ENCODE measurements at places on chromosomes 4 and X.
A peak's percentile ranks its signal among the peaks of the same experiment; 100 is the strongest.

GRCh38 chr4:119039160-119039559, 96.5 kb upstream of the MYOZ2 start:
- no peak overlapping the region for H3K27ac ChIP-seq
- no peak for DNase-seq
- H3K4me3 ChIP-seq, result no peak overlapping the region
- H3K4me1 ChIP-seq, result no peaks in the 10 kb centered on the region

GRCh38 chr4:39502019-39502663, 25.1 kb downstream of the UGDH start:
- H3K4me1 ChIP-seq, result no peaks in the 10 kb centered on the region
- no peak overlapping the region for H3K4me3 ChIP-seq
- H3K27ac ChIP-seq, result no peak overlapping the region
- DNase-seq, result no peak

DNA sequence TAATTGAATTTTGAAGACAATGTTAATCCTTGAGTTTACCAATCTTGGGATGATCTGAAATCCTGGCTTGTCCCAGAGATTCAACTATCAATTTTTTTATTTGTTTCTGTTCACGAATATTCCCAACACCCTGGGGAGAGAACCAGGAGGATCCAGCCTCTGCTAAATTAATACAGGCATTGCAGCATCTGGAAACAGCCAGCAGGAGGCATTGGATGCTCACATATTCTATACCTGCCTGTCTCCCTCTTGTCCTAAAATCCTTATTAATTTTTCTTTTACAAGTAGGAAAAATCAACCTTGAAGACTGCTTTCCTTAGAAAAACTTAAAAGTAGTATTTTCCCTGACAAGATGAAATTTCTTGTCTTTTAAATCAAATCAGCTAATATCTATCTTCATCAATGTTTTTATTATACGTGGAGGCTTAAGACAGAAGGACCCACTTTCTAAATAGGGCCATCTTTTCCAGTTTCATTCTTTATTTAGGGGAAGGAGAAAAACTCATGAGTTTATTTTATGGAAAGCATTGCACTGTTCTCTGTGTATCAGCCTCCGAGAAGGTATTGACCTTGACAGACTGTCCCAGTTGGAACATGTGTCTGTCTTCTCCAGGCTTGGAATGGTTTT, 102.4 kb downstream of the CLNK start:
- H3K4me1 ChIP-seq, result no peaks in the 10 kb centered on the region
- no peaks in the 10 kb centered on the region for H3K27me3 ChIP-seq
- H3K27ac ChIP-seq, result no peak overlapping the region

GRCh38 chr4:107931775-107932321, 499 bp downstream of the CYP2U1 start:
- no peaks in the 10 kb centered on the region for H3K27me3 ChIP-seq
- no peak overlapping the region for H3K27ac ChIP-seq
- DNase-seq, result peak; percentile 10
- peaks cover 10% of the 10 kb centered on the region for H3K4me1 ChIP-seq
- peak overlapping the region; percentile 91 for H3K4me3 ChIP-seq
- no peaks in the 10 kb centered on the region for H3K36me3 ChIP-seq

GRCh38 chr4:95363559-95363925, 185.2 kb downstream of the UNC5C start:
- no peaks in the 10 kb centered on the region for H3K4me1 ChIP-seq
- H3K4me3 ChIP-seq, result no peak overlapping the region
- H3K36me3 ChIP-seq, result no peaks in the 10 kb centered on the region
- no peaks in the 10 kb centered on the region for H3K27me3 ChIP-seq
- no peak overlapping the region for H3K27ac ChIP-seq

GRCh38 chrX:2401201-2401589, 99.6 kb downstream of the DHRSX start:
- H3K4me3 ChIP-seq, result no peak overlapping the region
- no peaks in the 10 kb centered on the region for H3K4me1 ChIP-seq
- no peak for DNase-seq

DNA sequence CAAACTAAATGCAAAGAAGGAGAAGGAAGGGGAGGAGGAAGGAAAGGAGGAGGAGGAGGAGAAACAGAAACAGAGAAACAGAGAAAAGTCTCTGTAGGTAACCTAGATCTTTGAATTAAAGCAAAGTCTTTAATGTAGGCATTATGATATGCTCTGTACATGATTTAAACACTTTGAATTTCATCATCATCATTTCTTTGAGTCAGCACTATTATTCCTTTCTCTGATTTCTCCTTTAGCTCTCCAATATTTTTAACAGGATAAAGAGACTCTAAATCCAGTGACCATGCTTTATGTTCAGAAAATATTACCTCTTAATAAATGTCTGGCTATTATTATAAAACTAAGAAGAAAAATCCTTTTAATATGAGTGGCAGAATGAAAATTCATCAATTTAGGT, 124.3 kb downstream of the ANTXR2 start:
- H3K36me3 ChIP-seq, result no peaks in the 10 kb centered on the region
- no peaks in the 10 kb centered on the region for H3K4me1 ChIP-seq
- no peak overlapping the region for H3K4me3 ChIP-seq
- no peak for DNase-seq

DNA sequence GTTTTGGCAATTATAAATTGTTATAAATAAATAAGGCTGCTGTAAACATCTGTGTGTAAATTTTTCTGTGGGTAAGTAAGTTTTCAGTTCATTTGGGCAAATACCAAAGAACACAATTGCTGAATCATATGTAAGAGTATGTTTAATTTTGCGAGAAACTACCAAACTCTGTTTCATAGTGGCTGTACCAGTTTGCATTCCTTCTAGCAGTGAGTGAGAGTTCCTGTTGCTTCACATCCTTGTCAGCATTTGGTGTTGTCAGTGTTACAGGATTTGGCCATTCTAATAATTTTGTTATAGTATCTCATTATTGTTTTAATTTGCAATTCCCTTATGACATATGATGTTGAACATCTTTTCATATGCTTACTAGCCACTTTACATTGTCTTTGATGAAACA, 48.4 kb downstream of the ARFIP1 start:
- DNase-seq, result no peak
- H3K27me3 ChIP-seq, result no peaks in the 10 kb centered on the region
- H3K36me3 ChIP-seq, result no peaks in the 10 kb centered on the region
- no peak overlapping the region for H3K4me3 ChIP-seq
- no peaks in the 10 kb centered on the region for H3K4me1 ChIP-seq

DNA sequence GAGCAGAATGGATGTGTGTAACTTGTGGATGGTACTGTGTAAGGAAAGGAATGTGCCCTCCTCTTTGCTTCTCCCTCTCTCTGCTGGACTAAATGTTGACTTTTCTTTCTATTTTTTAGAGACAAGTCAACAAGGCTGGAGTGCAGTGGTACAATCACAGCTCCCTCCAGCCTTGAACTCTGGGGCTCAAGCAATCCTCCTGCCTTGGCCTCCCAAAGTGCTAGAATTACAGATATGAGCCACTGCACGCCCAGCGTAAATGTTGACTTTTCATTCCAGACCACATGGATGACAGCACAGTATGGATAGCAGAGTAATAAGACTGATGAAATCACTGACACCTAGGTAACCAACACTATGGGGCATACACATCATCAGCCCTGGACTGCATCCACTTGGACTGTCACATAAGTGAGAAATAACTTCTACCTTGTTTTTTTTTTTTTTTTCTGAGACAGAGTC, 5.1 kb upstream of the RPS3A start:
- peaks cover 6% of the 10 kb centered on the region for H3K27me3 ChIP-seq
- no peak overlapping the region for H3K4me3 ChIP-seq
- no peak overlapping the region for H3K27ac ChIP-seq
- no peaks in the 10 kb centered on the region for H3K36me3 ChIP-seq
- peaks cover 11% of the 10 kb centered on the region for H3K4me1 ChIP-seq

DNA sequence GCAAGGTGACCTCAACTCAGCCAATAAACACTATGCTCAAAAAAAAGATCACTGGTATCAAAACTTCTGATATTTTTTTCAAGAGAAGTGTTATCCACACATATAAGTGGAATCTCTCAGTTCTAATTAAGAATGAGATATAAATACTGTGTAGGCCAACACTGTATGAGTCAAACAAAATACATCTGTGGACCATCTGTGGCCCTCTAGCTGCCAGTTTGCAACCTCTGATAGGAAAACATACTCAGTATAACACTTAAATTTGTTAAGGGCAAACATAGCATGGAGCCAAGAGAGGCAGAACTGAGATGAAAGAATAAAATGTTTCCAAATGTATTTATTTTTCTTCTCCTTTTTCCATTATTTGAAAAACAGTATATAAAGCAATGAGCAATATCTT, 377.3 kb downstream of the ARAP2 start:
- H3K36me3 ChIP-seq, result no peaks in the 10 kb centered on the region
- no peak overlapping the region for H3K4me3 ChIP-seq
- no peak overlapping the region for H3K27ac ChIP-seq
- H3K4me1 ChIP-seq, result no peaks in the 10 kb centered on the region
- H3K27me3 ChIP-seq, result no peaks in the 10 kb centered on the region

- no peak overlapping the region for H3K4me3 ChIP-seq
- DNase-seq, result no peak
- peaks cover 9% of the 10 kb centered on the region for H3K36me3 ChIP-seq
- peak overlapping the region; percentile 98 for H3K27ac ChIP-seq
Observed at GRCh38 chr4:2746891-2747695, 9.0 kb downstream of the TNIP2 start.

Data from T-cell (primary cell).